Dorsolateral prefrontal cortex (tissue), 122 donors: ENCODE measurements at places on chromosomes 7 and 10.

DNA sequence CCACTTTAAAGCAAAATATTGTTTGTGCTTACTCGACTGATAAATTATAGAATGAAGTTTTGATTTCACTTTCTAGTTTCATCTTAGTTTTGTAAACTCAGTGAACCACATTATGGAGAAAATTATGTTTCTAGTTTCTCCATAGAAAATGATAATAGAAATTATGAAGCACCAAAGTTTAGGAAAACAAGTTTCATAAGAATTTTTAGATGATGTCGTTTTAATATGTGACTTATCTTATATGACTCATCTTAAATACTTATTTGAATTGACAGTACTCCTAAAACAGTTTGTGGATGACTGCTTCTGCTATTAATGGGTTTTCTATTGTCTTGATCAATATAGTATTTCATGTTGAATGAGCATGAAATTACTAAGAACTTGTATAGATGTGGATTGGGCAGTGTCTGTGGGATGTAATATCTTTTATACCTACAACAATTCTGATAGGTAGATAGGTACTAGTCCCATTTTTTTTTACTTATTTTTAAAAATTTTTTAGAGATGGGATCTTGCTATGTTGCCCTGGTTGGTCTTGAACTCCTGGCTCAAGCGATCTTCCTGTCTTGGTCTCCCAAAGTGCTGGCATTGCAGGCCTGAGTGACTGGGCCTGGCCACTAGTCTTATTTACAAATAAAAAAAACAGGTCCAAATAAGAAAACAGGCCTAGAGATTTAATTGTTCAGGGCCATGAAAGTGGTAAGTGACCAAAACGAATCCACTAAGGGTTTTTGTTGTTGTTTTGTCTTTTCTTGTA lies 3.7 kb downstream of the HBP1 start:
- DNase-seq = no peak

DNA sequence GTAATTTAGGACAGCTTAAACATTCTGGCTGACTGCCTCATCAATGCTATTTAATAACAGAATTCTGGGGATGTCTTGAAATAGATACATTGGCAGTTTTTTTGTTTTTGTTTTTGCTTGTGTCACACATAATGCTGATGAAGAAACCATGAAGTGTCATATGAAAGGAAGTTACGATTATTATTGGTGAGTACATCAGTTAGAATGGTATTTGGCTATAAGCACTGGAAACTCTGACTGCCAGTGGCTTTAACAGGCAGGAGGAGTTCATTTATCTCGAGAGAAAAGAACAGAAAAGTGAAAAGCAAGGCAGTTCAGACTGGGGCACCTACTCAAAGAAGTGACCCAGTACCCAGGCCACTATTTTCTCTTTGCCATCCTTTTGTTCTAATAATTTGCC lies 18.1 kb downstream of the LSM8 start:
- no peak for DNase-seq

DNA sequence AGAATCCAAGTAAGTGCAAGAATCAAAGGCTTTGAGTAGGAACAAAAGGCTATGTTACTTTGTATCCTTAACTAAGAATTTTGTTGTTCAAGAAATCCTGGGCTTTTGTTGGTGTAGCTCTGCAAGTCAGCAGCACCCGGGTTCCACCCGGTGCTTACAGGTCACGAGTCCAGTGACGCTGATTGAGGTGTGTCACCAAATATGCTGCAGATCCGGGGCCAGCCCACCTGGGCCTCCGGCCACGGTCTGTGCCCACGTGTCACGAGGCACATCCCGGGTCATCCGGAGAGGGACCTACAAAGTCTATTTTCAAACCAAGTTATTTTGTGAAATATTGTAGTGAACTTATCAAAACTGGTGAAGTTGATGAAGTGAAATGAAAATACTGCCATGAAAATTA lies 103.1 kb downstream of the MGMT start:
- DNase-seq = no peak

DNA sequence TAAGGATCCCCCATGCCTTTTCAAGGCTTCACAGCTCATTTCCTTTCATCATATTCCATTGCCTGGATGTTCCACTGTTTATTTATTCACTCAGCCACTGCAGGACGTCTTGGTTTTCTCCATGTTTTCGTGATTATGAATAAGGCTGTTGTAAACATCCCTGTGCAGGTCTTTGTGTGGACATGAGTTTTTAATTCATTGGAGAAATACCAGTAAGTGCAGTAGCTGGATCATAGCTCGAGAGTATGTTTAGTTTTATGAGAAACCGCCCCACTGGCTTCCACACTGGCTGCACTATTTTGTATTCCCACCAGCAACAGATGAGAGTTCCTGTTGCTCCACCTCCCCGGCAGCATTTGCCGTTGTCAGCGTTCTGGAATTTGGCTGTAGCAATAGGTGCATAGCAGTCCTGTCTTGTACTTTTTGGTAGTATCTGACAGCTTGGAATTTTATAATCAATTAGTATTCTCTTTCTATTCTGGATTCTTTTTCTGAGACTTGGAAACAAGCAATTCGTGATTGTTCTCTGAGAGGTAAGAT lies 269.9 kb upstream of the PITRM1 start:
- no peak for DNase-seq

- DNase-seq = no peak
Observed at GRCh38 chr7:105132335-105132734, 118.3 kb downstream of the KMT2E start.

DNA sequence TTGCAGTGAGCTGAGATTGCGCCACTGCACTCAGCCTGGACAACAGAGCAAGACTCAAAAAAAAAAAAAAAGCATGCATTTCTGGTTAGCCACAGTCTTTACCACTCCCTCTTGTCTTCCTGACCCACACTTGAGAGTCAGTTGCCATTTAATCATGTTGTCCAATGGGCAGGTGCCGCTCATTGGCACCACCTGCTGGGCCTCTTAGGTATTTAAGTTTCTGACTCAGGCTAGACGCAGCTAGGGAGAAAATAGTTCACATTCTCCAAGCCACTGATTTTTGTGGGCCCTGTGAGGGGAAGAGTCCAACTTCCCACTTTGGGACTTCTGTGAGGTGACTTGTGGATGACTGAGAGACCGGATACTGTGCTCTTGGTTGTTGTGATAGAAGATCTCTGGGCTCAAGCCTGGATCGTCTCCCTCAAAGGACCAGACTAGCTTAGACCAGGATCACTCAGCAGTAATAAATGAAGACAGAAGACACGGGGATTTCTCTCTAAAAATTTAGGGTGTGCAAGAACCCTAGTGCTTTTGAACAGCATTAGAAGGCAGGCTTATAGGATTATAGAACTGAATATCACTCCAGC lies 26.8 kb upstream of the SORCS3 start:
- DNase-seq = no peak

- DNase-seq = no peak
Observed at GRCh38 chr10:28640551-28640950, 36.8 kb upstream of the BAMBI start.

- no peak for DNase-seq
Observed at GRCh38 chr7:87218796-87219544, 562 bp downstream of the TMEM243 start.

DNA sequence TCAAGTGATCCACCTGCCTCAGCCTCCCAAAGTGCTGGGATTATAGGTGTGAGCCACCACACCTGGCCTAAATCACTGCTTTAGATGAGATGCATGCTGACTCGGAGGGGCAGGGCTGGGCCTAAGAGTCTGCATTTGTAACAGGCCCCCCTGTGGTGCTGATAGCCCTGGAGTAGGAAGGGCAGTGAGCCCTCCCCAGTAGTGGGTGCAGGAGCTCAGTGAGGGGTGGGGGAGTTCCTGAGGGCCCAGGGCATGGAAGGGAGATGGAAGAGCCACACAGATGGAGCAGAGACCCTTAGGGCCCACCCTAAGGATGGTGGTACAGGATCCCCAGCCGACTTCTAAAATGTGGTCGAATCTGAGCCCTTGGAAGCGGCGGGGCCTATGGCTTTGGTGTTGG lies 131.7 kb upstream of the PPIF start:
- no peak for DNase-seq

GRCh38 chr10:124646483-124647352 lies 97.5 kb downstream of the FAM53B start:
- peak; percentile 61 for DNase-seq

GRCh38 chr10:127009366-127009765 lies 104.1 kb downstream of the DOCK1 start:
- DNase-seq = no peak

GRCh38 chr7:123673752-123674398 lies 18.2 kb downstream of the LMOD2 start:
- DNase-seq = no peak

DNA sequence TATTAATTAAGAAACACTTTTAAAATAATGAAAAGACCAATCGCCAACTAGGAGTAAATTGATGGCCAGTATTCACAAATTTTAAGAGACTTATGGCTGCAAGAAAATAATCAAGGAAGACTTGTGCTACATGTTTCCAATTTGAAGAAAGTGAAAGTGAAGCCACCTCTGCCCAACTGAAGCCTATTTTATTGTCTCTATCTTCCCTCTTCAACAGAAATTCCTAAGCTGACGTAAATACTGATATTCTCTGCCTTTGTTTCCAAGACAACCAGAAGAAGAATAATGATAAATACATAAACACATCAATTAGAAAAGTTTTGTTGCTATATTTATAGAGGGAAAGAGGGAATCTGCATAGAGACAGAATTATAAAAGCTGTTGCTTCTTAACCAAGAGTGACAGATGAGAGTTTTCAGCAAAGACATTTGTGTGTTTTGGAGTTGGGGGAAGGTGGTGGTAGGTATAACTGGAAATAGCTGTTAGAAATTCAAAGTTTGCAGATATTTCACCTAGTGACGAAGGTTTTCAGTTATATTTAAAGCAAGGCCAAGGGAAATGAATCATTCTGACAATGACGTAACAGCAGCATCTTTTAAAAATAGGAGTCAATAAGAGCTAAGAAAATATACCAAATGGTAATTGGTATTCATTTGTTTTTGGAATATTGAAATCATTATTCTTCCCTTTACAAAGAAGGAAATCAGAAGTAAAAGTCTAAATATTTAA lies 576.6 kb upstream of the SORCS1 start:
- no peak for DNase-seq

DNA sequence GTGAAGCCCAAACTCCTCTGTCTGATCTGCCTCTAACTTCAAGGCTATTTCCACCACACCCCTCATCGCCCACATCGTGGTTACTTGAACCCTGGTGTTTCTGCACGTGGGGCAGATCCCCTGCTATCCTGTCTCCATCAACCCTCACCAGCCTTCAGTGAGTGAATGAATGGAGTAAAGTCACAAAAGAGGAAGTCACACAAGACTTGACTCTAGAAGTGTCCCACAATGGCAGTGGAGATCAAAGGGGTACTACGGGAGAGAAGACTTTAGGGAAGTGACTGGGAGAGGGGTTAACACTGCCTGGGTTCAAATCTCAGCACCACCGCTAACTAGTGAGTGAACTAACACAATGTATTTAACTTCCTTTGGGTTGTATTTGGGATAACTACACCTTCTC lies 85.9 kb downstream of the COBL start:
- no peak for DNase-seq

GRCh38 chr10:1465418-1465911 lies 271.9 kb downstream of the ADARB2 start:
- no peak for DNase-seq

GRCh38 chr7:86768394-86768793 lies 124.7 kb downstream of the GRM3 start:
- no peak for DNase-seq

DNA sequence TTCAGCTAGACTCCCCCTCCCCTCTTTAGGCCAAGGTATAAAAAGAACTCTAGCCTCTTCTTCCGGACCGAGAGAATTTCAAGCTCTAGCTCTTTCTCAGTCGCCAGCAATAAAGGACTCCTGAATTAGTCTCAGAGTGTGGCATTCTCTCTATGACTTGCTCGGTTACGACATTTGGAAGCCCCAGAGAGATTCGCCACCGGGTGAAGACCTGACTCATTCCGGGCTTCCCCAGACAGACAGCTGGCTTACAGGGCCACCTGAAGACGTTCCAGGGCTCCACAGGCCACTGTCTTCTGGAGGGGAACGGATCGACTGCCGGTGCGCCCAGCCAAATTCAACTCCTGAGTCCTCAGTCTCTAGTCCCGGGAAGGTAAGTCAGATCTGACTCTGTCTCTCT lies at the start of gene AKR1B15:
TSS of gene AKR1B15 (plus strand) at position 234 of the 400 bp plus-strand sequence. CDS start 15,510 bp downstream, outside the sequence.
- no peak for DNase-seq

DNA sequence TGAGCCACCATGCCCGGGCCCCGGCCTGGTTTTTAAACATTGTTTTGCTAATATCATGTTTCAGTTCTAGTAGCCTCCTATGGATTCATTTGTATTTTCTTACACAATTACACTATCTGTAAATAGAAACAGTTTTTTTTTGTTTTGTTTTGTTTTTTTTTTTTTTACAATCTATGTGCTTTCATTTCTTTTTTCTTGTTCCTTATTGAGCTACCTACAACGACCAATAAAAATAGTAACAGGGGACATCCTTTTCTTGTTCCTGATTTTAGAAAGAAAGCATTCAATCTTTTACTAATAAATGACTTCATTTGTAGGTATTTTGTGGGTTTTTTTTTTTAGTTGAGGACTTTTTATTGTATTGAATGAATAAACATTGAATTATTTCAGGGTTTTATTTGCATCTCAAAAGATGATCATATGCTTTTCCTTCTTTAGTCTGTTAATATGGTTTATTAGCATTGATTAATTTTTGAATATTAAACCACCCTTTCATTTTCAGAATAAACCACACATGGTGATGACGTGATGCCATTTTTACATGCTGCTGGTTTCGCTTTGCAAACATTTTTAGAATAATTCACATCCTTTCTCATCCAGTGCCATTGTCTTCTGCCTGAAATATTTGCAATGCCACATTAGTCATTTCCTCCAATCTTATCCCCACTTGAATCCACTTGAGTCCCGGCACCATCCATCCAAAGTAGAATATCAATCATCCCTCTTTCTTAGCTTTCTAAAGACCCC lies 18.1 kb upstream of the AKR1E2 start:
- DNase-seq = no peak

GRCh38 chr7:28512668-28513440 lies 100.5 kb downstream of the CREB5 start:
- DNase-seq = no peak

- no peak for DNase-seq
Observed at GRCh38 chr7:32206488-32206887, 136.3 kb upstream of the PDE1C start.

- DNase-seq = no peak
Observed at GRCh38 chr10:123588386-123588914, 77.7 kb upstream of the GPR26 start.

- DNase-seq = no peak
Observed at GRCh38 chr7:115087437-115087836, 165.5 kb downstream of the MDFIC start.

- DNase-seq = peak; percentile 38
Observed at GRCh38 chr10:70331486-70332268, 47.9 kb upstream of the NPFFR1 start.
